ENCODE measurements at places on chromosomes 3 and 15.

GRCh38 chr3:97720417-97720816 is 44.1 kb upstream of the ARL6 start:
- DNase-seq: peak; percentile 8

- peak; percentile 86 for DNase-seq
Observed at GRCh38 chr15:76196269-76197231, 114.7 kb downstream of the ETFA start.

GRCh38 chr3:119637679-119638477 is 22.5 kb downstream of the POPDC2 start:
- peak; percentile 93 for DNase-seq

DNA sequence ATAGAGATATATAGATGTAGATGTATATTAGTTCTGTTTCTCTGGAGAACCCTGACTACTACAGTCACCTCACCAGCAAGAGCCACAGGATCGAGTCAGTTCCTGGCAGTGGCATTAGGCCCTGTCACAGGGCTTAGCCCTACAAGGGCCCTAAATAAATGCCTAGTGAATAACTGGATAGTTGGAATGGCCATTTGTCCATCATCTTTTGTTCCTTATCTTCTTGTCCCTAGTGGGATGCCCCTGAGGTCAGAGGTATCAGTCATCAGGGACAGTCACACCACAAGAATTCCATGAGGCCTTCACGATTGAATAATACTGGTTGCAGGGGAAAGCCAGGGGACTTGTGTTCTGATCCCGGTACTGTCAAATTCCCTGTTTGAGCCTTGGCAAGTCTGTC is 204.9 kb upstream of the PPP2R3A start:
- no peak for DNase-seq

- no peak for DNase-seq
Observed at GRCh38 chr3:18428991-18429745, 4.0 kb upstream of the SATB1 start.

Data from fibroblast of mammary gland (primary cell).